ENCODE measurements at places on chromosomes 3 and 15.

DNA sequence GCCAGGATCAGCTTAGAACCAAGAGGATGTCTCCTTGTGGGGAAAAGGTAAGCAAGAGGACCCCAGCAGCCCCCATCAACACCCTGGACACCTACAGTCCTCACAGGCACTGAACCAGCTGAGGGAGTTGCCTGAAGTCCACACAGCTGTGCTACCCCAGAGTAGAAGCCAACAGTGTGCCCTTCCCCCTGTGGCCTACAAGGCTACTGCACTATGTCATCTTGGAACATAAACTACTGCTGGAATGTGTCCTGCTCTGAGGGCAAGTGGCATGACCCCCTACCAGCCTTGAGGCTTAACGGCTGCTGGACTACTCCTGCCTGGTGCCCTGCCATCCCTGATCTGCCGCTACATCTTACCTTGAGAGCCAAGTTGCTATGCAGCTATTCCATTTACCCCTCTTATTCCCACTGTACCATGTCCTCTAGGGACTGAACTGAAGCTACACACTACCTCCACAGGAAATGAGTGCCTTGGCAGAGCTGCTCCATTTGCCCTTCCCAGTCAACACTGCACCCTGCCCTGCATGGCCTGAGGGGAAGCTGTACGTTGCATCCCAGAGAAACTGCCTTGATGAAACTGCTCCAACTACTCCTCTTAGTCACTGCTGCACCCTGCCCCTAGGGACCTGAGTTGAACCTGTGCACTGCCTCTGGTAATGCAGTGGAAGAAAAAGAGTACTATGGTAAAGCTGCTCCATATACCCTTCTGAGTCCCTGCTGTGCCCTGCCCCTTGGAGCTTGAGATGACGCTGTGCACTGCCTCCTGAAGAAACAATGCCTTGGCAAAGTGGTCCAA is 40.2 kb upstream of the ATP13A5 start:
- DNase-seq: no peak

GRCh38 chr15:79136434-79137046 is 46.0 kb upstream of the RASGRF1 start:
- DNase-seq: no peak

DNA sequence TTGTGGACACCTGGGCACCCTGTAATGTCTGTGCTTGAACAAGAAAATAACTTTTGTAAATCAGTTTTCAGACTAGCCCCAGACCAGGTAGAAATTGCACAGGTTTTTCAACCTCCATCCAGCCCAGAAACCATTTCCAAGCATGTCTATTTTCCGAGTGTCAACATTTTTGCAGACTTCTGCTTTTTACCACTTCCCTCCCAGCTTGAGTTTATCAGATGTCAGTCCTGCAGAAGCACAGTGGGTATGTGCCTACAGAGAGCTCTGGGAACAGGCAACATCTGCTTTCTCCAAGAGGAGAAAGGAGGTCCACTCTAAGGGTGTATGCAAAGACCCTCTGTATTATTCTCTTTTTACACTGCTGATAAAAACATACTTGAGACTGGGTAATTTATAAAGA is 83.9 kb downstream of the LRRK1 start:
- no peak for DNase-seq

- no peak for DNase-seq
These were observed 61.3 kb downstream of the FBN1 start for GRCh38 chr15:48584090-48584811.

DNA sequence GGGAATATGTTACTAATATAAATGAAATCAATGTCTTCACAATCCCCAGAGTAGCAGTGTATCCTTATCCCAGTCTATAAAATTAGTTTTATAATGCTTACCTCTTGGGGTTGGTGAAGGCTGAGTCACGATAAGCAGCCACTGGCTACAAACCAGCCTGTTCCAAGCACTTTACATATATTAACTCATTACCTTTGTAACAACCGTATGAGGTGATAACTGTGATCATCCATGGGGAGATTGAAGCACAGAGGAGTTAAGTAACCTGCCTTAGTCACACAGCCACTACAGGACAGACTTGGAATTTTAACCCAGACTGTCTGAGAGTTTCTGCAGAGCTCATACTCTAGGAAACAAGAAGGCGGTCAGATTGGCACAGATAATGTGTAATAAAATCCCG is 43.3 kb upstream of the MITF start:
- DNase-seq: no peak

DNA sequence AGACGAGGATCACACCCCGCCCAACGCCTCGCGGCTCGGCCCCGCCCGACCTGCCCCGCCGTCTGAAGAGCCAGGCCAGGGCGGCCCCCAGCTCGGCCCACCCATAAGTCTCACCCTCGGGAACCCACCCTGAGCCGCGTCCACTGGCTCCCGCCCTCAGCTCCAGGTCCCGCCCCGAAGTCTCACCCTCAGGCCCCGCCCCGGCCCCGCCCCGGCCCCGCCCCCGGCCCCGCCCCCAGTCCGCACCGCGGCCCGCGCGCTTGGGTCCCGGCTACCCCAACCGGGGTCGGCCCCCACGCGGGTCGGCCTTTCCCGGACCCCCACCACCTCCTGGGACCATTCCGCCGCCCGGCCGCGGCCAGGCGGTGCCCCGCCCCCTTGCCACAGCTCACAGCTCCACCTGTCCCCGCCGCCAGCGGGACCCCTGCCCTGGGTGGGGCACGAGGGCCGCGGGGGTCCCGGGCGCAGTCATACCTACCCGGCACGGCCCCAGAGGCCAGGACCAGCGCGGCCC is 489 bp downstream of the CSPG5 start:
- DNase-seq: peak; percentile 27

Measured in EH (cell line).